ENCODE measurements at places on chromosomes 2 and 18.

- DNase-seq: no peak
Measured at GRCh38 chr18:76374330-76375281, 120.4 kb downstream of the ZNF516 start.

DNA sequence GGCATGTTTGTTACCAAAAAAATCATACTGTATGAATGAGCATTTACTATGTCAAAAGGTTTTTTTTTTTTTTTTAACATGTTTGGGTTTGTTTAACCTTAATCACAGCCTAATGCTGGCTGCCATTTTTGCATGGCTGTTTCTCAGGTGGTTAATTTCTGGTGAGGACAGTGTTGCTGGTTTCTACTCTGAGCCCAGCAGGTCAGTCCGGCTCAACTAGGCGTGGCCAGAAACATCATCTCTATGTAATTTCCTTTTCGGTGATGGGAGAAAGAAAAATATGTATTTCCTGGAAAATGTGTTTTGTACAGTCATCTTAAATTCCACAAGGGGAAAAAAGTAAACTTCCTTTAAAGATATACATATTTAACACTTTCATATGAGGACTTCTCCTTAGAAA, 24.9 kb upstream of the BZW1 start:
- no peak for DNase-seq

DNA sequence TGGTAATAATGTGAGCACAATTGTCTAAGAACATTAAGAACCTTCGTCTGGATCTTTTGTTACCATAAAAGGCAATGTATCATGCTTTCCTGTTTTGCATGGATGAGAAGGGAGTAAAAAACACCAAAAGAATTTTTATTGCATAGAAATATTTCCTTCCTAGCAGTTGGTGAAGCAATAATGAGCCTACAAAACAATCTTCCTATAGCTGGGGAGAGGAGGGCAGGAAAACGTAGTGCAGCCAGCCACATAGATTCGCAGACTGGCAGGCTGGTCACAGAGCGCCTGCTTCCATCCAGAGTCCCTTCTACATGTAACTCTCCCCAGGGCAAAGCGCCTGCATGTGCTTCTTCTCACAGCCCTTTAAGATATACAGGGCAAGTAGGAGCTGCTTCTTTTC, 190.4 kb downstream of the BABAM2 start:
- no peak for DNase-seq

DNA sequence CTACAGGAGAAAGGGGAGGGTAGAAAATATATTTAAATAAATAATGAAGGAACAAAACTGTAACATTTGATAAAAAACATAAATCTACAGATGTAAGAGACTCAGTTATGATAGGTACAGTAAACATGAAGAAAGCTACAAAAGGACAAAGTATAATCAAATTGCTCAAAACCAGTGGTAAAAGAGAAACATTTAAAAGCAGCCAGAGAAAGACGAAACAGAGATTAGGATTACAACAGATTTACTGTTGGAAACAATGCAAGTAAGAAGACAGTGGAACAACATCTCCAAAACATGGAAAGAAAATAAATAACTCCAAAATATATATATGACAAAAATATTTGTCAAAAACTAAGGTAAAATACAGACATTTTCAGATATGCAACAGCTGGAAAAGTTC, 307.7 kb upstream of the REV1 start:
- no peak for DNase-seq

- no peak for DNase-seq
Measured at GRCh38 chr2:117523711-117524238, 290.7 kb upstream of the DDX18 start.

DNA sequence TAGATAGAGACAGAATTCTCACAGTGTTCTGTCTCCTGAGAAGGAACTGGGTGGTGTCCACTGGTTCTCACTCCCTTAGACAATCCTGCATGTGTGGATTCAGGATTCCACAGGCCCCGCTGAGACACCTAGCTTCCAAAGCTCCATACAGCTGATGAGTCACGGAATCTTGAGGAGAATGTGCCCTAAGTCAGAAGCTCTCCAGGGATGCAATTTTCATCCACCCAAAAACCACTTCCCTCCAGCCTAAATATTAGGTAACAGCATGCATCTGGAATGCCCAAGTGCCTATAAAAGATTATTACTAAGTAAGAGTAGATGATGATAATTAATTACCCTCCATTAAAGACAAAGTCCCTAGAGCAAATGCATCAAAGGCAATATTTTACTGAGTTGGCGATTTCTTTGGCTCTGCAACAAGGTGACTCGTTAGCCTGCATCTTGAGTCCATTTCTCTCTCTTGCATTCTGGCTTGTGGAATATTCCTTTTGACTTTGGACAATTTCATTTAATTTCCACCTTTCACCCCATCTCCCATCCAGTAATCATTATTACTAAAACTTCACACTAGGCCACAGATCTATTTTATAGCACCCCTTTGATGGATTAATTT, 475.1 kb downstream of the TNS1 start:
- no peak for DNase-seq

DNA sequence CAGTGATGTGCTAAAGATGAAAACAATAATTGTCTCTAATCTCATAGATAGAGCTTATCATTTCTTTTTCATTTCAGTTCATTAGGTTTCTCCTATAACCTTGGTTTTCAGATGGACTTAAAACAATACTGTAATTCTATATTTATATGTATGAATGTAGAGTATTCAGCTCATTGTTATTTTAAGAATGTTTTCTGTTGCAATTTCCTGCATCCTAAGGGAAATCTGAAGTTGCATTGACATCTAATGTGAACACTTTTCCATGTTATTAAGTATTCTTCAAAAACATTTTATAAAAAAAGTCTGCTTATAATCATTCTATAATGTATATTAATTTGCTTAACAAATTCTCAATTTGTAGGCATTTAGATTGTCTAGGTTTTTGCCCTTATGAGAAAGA, 288.9 kb downstream of the XIRP2 start:
- no peak for DNase-seq

DNA sequence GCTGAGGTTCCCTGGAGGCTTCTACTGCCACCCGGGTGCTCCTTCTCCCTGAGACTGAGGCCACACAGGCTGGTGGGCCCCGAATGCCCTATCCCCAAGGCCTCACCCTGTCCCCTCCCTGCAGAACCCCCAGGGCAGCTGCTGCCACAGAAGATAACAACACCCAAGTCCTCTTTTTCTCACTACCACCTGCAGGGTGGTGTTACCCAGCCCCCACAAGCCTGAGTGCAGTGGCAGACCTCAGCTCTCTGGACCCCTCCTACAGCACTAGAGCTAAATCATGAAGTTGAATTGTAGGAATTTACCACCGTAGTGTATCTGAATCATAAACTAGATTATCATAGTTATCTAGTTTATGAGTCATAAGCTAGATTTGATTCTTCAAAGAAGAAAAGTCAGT, 7.3 kb upstream of the CENPA start:
- DNase-seq: no peak

- no peak for DNase-seq
Measured at GRCh38 chr2:165239856-165240515, 772 bp downstream of the SCN2A start.

- DNase-seq: no peak
Measured at GRCh38 chr2:60109744-60110143, 443.7 kb downstream of the BCL11A start.

- no peak for DNase-seq
Measured at GRCh38 chr2:234033885-234034284, 16.6 kb upstream of the SPP2 start.

DNA sequence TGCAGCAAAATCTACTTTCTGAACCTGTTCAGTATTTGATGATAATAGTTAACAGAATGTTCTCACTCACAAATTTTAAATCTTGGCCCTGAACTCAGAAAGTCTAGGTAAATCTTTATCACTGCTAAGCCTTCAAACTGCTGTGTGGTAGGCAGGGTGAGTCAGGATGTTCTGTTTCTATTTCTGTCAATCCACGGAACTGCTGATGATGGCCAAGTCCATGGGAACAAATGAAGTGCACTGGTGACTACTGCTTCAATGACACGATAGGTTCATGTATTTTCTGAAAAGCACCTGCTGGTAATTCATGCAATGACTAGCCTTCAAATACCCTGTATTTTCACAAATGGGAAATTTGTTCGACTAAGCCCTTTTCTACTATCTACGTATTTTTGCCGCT, 14.2 kb downstream of the NIFK start:
- no peak for DNase-seq

GRCh38 chr18:24208270-24209035, 69.6 kb downstream of the CABYR start:
- no peak for DNase-seq

GRCh38 chr2:9703085-9703678, 72.4 kb upstream of the YWHAQ start:
- DNase-seq: peak; percentile 92

GRCh38 chr2:64189167-64189566, 44.9 kb upstream of the PELI1 start:
- DNase-seq: no peak

DNA sequence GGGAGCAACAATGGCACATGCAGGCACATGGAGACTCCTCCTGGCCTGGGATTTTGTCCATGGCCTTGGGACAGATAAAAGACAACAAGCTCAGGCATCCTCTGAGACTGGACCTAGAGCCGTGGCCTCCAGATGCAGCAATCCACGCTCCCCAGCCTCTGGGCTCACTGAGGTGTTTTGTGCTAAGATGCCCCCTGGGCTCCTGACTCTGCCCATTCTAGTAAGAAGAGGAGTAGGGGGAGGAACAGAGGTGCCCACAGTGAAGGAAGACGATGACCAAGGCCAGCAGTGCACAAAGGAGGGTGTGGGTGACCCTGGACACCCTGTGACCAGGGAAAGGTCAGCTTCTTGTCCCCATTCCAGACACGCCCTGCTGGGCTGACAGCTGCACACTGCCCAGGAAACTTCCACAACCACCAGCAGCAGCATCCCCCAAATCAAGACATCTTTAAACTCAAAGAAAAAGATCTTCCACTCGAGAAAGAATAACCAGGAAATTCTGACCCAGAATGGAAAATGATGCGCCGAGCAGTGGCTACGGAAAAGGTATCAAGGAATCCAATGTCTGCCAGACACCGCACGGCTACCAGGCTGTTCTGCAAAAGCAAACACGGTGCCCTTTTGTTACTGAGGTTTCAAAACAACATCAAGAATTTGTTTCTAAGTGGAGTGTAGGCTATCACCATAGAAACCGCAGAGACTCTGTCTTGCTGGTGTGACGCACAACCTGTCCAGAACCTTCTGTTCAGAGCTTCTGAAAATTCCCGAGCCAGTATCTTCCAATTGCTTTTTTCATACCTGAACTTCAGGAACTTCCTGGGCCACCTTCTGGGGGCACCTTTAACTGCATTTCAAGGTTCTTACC, 65.5 kb downstream of the ZNF516 start:
- no peak for DNase-seq

DNA sequence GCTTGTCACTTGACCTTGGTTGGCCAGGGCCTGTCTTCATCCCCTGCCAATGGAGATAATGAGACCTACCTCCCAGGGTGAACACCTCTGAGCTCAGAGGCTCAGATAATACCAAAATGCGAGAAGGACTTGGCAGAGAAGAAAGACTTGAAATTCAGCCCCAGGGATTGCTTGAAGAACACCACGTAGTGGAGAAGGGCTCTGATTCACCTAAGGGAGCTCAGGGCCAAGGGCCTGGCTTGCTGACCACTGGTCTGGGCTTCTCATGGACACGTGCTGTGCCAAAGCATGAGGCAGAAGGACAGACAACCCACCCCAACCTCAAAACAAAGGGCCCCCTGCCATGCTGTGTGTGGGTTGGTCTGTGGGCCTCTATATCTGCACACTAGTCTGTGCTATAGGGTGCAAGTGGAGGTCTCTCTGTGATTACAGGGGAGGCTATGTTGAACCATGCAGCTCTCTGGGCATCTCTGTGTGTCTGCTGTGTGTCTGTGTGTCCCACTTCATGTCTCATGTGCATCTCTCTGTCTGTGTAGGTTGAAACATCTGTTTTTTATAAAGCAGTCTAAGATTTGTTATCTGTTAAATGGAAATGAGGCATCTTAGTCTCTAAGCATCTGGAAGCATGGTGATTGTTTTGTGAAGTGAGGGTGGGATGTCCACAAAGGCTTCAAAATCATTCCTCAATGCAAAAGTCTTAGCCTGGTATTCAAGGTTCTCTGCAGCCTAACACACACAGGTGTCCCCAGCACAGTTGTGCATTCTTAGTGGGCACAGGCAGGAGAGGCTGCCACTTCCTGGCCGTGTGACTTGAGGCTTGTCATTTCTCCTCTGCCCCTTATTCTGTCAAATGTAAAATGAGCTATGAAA, 61.0 kb upstream of the EPAS1 start:
- DNase-seq: no peak

DNA sequence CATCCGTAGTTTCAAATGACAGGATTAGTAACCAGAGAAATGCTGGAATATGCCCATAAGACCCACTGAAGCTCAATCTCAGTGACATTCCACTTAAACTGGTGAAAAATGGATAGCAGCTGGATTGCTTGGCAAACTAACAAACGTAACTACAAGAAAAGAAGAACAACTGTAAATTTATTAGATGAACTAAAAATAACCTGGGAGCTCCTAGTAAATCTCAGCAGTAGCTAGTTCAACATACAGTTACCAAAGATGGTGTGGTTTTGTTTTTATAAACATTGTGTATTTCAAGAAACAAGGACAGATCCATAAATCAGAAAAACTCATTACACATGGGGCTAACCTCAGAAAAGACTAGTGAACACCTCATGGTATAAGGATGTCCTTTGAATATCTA, 531.9 kb downstream of the XIRP2 start:
- no peak for DNase-seq

GRCh38 chr2:98829581-98830270, 98.8 kb upstream of the MGAT4A start:
- no peak for DNase-seq

- DNase-seq: no peak
Measured at GRCh38 chr18:11767935-11768334, 78.9 kb downstream of the GNAL start.

GRCh38 chr2:64779117-64779690, 125.5 kb upstream of the SERTAD2 start:
- no peak for DNase-seq
